Renal cortical epithelial cell (primary cell): ENCODE measurements at places on chromosomes 11 and 22.

DNA sequence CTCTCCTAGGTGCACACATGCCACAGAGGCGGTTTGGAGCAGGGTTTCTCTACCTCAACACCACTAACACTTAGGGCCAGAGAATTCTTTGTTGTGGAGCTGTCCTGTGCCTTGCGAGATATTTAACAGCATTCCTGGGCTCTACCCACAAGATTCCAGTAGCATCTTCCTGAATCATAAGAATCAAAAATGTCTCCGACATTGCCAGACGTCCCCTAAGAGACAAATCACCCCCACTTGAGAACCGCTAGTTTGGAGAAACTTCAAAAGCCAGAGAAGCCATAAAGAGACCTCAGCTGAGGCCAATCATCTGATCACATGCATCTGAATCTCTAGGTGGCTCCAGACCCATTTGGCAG lies 16.1 kb downstream of the MFNG start:
- no peak for DNase-seq

DNA sequence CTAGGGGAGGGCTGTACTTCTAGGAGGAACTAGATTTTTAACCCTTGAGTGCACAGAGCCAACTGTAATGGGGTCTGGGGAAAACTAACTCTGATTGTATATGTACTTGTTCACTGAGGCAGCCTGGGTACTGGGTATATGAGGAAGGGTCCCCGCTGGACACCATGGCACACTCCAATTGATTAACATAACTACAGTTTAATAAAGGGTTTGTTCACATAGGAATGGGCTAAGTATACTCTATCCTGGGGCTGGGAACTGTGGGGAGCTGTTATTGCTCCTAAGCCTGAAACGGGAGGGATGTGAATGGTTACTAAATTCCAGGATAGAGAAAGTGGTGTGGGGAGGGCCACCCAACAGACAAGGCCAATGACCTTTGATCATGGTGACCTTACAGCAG lies 67.6 kb downstream of the PARVA start:
- DNase-seq = no peak

DNA sequence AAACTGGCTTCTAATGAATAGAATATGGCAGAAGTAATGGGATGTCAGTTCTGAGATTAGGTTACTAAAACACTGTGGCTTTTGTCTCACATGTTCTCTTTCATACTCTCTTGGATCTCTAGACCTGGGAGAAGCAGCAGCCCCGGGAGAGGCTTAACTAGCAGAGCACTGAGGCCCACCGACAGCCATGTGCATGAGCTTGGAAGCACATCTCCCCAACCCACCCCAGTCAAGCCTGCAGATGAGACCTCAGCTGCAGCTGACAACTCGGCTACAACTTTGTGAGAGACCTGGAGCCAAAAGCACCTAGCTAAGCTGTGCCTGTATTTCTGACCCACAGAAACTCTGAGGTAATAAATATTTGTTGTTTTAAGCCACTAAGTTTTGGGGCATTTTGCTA lies 100.8 kb downstream of the TRIM29 start:
- DNase-seq = no peak

- DNase-seq = no peak
Observed at GRCh38 chr11:44725757-44726282, 942 bp upstream of the TSPAN18 start.

- DNase-seq = peak; percentile 79
Observed at GRCh38 chr22:28019360-28019759, 100.3 kb upstream of the PITPNB start.

- DNase-seq = no peak
Observed at GRCh38 chr11:116840746-116841296, 3.4 kb upstream of the APOA1 start.

- no peak for DNase-seq
Observed at GRCh38 chr22:20312396-20313191, 7.3 kb downstream of the DGCR6L start.

DNA sequence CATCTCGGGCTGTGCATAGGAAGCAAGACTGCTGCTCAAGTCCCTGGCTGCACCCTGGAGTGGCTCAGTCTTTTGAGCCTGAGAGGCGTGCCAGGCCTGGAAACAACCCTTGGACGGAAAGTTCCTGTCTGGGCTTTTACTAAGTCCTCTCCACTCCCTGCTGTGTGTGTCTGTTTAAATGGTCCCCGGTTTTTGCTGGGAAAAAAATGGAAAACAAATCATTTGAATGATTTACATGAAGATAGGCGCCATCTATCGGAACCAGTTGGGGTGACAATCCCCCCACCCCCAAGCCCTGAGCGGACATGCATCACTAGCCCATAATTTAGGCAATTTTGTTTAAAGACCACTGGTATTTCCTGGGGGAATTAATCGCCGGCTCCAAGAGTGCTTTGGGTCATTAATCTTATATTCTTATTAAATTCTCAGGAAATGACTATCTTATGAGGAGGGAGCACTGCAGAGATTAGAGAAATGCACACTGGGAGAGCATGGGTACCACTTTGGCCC lies 2.7 kb upstream of the GAB2 start:
- DNase-seq = peak; percentile 79

DNA sequence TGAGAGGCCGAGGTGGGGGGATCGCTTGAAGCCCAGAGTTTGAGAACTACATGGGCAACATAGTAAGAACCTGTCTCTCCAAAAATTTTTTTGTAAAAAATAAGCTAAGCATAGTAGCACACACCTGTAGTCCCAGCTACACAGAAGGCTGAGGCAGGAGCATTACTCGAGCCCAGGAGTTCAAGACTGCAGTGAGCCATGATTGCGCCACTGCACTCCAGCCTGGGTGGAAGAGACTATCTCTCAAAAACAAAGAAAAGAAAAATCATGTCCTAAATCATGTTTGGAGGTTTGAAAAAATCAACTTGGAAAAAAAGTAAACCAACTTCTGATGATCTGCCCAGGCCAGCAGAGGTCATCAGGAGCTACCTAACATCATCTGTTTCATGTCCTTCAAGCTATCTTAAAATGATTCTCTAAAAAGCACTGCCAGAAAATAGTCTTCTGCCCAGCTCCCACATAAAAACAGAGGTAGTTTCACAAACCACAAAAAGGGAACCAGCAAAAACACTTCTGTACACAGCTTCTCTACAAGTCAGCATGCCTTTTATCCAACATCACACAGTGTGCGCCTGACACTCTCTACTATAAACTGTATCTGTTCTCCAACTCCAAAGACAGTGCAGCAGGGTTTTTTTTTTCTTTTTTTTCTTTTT lies 165.0 kb downstream of the SOX6 start:
- no peak for DNase-seq

GRCh38 chr22:39317084-39317774 lies 2.2 kb downstream of the RPL3 start:
- DNase-seq = no peak

GRCh38 chr11:27505781-27506180 lies 788 bp downstream of the LIN7C start:
- DNase-seq = no peak

- DNase-seq = peak; percentile 38
Observed at GRCh38 chr11:59668188-59668949, 468 bp downstream of the PATL1 start.

DNA sequence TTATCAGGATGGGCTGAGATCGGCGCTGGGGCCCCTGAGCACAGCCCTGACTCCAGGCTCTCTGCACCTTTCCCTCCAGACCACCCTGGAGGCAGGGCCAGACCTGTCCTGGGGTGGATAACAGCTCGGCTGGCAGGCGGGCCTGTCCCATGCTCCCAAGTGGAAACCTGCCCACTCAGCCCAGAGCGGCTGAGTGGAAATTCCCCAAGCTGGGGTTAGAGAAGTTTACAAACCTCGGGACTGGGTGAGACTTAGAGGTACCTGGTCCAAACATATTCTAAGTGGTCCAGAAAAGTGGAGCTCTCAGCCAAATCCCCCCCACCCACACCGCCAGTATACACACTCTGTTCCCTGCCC lies 4.8 kb upstream of the FXYD2 start:
- DNase-seq = no peak

GRCh38 chr11:130726234-130727037 lies 189.8 kb downstream of the SNX19 start:
- peak; percentile 19 for DNase-seq

DNA sequence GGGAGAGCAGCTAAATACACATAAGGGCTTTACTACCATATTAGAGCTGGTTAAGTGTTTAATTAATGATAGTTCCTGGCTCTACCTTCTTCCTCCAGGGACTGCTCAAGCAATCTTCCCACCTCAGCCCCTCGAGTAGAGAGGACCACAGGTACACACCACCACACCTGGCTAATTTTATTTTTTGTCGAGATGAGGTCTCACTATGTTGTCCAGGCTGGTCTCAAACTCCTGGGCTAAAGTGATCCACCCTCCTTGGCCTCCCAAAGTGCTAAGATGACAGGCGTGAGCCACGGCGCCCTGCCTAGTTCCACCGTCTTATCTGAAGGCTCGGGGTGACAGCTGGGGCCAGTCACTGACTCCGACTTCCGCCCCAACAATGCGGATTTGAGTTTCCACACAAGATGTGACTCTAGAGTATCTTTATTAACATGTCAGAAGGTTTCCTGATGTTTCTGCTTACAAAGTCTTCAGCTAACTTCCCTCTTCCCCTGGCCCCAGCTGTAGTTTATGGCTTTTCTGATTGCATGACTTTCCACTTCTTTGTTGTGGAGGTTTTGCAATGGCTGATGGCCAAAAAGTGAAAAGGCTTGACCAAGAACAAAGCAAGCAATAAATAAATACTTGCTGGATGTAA lies 16.8 kb downstream of the TPST2 start:
- DNase-seq = peak; percentile 55

GRCh38 chr22:40094485-40094884 lies 83.2 kb upstream of the TNRC6B start:
- peak; percentile 13 for DNase-seq

DNA sequence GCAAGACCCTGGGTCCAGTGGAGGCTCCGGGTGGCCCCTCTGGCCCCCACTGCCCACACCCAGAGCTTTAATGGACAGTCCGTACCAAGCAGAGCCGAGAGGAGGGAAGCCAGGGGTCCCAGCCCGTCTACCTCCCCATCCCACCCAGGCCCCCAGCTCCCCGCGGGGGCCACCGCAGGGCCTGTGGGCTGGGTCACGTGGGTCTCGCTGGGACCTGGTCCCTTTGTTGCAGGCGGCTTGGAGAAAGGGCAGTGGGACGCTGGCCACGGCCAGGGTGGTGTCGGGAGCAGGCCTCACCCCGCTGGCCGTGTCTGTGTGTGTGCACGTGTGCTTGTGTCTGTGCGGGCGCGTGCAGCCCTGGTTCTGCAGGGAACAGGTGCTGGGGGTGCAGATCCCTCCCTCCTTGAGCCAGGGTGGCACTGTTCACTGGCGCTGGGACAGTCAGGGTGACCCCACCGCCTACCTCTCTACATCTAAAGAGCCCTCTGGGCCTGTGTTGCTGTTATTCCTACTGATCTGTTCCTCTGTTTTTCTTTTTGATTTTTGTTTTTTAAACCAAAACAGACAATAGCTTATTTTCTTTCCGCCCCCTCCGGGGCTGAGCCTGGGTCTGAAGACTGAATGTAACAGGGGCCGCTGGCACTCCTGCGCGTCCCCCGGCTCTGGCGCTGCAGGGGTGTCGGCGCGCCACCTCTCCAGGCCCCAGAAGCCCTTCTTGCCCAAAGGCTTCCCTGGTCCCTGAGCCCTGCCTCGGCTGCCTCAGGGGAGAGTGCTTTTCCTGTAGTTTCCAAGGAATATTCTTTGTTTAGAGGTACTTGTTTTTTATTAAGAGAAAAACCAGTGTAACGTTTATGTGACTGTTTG lies 20.1 kb upstream of the TMEM191C start:
- DNase-seq = no peak

- DNase-seq = no peak
Observed at GRCh38 chr11:924406-925157, 1.1 kb upstream of the AP2A2 start.

DNA sequence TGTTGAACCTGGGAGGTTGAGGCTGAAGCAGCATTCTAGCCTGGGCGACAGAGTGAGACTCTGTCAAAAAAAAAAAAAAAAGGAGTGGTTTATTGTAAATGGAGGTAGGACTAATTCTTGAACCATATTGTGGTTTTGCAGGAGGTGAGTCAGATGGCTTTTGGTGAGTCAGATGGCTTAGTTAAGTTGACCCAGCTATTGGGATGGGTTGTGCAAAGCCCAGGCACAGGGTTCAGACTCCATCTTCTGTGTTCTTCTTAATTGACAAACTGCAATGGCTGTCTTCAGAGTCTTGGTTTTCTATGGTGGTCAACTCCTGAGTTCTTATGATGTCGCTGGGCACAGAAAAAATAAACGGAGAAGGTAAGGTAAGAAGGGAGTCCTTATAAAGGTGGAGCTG lies 182.7 kb downstream of the ADAMTS15 start:
- DNase-seq = peak; percentile 99

DNA sequence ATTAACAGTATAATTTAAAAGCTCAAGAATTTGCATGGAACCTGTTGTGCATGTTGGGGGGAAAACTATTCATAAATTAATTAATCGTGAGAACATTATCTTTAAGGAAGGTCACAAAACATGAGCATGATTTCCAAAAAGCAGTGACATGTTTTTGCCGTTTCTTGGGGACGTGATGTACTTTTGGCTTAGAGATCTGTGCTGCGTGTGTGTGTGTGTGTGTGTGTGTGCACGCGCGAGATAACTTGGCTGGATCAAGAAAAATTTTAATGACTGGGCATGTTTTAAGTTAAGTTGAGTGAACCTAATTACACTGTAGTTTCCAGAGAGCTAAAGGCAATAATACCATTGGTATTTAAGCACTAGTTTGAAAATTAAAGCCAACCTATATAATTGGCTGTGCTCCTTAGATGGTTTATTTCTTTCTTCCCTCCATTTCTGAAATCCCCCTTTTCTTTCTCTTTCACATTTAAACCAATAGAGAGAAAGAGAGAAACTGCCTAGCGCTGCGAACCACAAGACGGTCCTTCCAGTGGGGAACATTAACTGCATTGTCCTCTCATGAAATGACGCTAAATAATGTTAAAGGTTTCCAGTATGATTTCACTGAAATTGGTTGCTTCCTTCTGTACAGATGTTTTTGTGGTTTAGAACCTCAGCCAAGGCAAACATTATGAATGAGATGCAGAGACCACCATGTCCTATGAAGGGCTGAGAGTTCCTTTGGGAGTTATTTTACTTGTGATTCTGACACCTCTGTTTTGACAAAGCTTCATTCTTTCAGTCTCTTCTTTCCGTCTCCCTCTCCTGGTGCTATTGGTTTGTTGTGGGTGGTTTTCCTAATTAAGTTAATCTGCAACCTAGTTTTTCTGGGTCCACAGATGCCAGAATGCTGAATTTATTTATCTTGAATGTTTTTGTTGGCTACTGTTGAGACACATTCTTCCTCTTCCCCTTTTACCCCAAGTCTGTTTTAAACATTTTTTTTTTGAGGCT lies 51.7 kb downstream of the ZBTB16 start:
- peak; percentile 70 for DNase-seq
